ENCODE measurements at places on chromosomes 4 and X.
A peak's percentile ranks its signal among the peaks of the same experiment; 100 is the strongest.

DNA sequence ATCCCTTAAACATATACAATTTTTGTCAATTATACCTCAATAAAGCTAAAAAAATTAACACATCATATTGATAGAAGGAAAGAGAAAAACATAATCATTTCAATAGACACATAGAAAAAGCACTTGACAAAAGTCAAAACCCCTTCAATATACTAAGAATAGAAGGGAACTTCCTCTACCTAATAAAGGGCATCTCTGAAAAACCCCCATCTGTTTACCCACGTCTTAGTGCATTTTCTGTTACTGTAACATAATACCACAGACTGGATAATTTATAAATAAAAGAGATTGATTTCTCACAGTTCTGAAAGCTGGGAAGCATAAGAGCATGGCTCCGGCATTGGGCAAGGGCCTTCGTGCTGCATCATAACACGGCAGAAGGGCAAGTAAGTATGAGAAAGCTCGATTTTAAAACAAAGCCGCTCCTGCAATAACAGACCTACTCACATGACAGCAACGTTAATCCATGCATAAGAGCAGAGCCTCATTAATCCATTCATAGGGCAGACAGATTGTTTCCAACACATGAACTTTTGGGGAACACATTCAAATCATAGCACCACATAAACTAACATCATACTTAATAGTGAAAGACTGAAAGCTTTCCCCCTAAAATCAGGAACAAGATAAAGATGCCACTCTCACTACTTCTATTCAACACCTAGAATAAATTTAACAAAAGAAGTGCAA is 15.7 kb downstream of the STEEP1 start:
- DNase-seq: peak; percentile 2

GRCh38 chr4:184238072-184238745 is 20.5 kb upstream of the ENPP6 start:
- DNase-seq: no peak

- no peak for DNase-seq
Measured at GRCh38 chr4:122842392-122842791, 15.8 kb downstream of the FGF2 start.

GRCh38 chrX:78106651-78106986 is 2.6 kb downstream of the PGK1 start:
- no peak for DNase-seq

GRCh38 chrX:113594123-113594841 is 753.7 kb upstream of the AMOT start:
- no peak for DNase-seq

DNA sequence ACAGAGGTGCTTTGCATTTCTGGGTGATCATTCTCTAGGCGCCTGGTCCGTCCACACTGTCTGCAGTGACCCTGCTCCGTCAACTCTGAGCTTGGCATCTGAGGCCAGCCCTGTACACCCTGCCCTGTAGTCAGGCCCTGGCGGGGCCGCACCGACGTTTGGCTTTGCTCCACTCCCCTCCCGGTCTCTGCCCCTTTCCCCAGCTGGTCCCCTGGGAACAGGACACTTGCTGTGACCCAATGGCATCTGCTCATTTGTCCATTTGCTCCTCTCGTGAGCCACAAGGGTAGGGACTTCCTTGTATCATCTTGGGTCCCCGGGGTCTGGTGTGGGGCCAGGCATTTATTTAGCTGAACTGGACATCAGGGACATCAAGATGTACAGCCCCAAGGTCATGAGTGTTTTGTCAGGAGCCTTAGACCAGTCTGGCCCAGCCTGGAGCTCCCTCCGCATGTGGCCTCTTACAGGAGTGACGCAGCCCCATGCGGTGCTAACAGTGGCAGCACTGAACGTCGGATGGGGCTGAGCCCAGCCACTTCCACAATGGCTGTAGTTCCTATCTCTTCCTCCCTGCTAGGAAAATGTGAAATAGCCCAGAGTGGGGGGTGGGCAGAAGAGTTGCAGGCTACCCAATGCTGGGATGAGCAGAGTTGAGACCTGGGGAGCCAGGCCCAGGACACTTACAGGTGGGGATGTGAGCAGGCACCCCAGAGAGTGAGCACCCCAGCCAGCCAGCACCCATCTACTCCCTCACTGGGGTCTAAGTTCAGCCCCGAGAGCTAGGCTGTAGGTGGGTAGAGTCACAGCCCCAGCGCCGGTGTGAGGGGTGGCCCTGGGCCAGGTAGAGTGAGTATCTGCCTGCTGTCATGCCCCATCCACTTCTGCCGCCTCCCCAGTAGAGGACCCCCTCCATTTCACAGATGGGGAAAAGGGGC is 2.0 kb upstream of the SH3BP2 start:
- DNase-seq: no peak

GRCh38 chr4:61934198-61934597 is 734.1 kb downstream of the ADGRL3 start:
- no peak for DNase-seq

GRCh38 chr4:174553828-174554227 is 31.5 kb upstream of the HPGD start:
- no peak for DNase-seq

DNA sequence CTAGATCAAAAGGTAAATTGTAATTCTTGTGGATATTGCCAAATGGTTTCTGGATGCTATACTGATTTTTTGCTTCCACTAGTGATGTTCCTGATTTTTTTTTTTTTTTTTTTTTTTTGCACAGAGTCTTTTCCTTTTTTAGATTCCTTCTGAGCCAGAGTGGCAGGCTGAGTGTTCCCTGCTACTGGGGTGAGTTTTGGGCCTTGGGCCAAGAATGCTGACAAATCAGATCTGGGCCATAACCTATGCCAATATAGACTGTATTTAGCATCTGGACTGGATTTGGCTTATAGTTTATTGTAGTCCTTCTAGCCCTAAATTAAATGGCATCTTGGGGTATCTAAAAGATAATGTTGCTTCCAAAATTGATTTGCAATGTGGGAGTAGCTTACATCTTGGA is 52.8 kb downstream of the REPS2 start:
- peak; percentile 11 for DNase-seq

DNA sequence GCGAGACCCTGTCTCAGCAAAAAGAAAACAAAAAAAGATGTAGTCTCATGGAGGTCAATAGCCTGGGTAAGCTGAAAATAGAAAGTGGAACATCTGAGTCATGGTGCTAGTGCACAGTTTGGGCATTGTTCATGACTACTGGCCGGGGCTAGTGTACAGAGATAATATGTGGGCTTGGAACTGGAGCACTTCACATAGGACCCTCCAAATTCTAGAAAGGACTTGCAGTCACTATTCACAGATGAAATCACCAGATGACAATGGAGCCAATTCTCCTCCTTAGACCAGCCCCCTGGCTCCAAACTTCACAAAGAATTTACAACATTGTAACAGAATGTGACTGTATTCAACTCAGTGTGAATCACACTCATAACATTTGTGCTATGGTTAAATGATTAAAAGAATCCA is 367.8 kb upstream of the SLC7A11 start:
- DNase-seq: peak; percentile 89

- DNase-seq: no peak
Measured at GRCh38 chr4:1247864-1248244, 1.1 kb downstream of the CTBP1 start.

DNA sequence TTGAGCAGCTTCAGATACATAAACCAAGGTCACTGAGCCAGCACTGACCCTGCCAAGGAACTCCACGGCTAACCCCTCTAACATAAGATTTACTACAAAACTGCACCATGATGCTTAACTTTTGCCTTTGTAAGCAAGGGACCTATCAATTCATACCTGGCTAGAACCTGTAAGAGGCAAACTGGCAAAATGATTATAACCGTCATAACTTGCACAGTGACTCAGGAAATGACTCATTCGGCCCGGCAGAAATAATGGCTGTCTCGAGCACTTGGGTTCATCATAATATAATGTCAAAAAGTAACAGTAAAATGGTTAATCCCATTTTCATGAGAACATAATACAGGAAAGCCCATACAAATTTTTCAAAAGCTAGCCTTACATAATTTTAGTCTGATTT is 17.2 kb downstream of the RASGEF1B start:
- no peak for DNase-seq

GRCh38 chr4:41586675-41587225 is 48.8 kb downstream of the LIMCH1 start:
- DNase-seq: no peak

- DNase-seq: no peak
Measured at GRCh38 chrX:44156726-44157125, 183.5 kb upstream of the NDP start.

DNA sequence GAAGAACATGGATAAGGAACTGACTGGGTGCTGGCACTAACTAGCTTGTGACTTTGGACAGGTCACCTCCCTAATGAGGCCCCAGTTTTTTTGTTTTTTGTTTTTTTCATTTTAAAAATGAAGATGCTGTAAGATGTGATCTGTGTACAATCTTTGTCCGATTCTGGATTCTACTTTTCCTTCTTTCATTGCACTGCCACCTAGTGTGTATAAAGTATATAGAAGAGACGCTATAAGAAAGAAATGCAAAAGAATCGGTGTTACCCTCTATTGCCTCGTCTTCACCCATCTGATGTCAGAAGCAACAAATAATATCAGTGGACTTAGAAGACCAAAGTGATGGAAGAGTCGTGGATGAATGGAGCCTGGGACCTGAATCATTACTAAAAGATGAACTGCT is 58.6 kb upstream of the P2RY10 start:
- DNase-seq: peak; percentile 2

GRCh38 chr4:99998062-99998867 is 48.2 kb upstream of the H2AZ1 start:
- peak; percentile 54 for DNase-seq

GRCh38 chrX:16718824-16719333 is 533 bp upstream of the SYAP1 start:
- no peak for DNase-seq

DNA sequence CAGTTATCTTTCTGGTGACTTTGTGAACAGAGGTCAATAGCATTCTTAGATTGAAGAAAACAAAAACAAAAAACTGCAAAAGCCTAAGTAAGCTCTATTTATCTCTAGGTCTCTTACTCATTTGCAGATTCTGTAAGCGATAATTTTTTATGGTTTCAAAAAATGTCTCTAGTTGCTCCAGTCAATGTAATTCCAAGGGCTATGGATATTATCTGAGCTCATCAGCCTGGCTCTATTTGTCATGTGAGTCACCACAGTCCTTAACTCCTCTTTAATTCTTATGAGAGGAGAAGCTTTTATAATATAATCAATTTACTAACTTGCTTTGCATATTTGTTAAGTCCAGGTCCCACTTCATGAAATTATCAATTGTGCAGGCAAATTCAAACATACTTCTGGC is 79.1 kb downstream of the NPFFR2 start:
- no peak for DNase-seq

GRCh38 chr4:1321486-1321885 is 25.5 kb upstream of the UVSSA start:
- DNase-seq: no peak

GRCh38 chrX:150680974-150681373 is 12.2 kb upstream of the MTMR1 start:
- DNase-seq: peak; percentile 59

GRCh38 chrX:135890087-135890585 is 3.1 kb downstream of the CT45A10 start:
- DNase-seq: no peak

GRCh38 chrX:110665223-110666002 is 130.2 kb downstream of the CHRDL1 start:
- peak; percentile 43 for DNase-seq

DNA sequence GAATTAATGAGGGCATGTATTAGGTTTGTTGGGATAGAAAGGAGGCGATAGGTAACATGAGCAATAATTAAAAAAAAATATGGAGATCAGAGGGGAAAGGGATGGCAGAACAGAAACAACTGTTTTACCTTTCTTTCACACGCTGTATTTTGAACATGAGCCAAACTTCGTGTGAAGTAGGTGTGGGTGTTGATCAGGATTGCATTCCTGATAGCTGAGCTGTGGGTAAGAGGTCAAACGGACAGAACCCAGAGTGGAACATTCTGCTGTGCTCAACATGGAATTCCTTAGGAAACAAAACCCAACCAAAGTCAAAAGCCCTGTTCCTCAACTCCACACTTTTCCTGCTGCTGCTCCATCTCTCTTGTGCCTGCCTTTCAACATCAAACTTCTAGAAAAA is 162.5 kb upstream of the CASK start:
- peak; percentile 21 for DNase-seq

DNA sequence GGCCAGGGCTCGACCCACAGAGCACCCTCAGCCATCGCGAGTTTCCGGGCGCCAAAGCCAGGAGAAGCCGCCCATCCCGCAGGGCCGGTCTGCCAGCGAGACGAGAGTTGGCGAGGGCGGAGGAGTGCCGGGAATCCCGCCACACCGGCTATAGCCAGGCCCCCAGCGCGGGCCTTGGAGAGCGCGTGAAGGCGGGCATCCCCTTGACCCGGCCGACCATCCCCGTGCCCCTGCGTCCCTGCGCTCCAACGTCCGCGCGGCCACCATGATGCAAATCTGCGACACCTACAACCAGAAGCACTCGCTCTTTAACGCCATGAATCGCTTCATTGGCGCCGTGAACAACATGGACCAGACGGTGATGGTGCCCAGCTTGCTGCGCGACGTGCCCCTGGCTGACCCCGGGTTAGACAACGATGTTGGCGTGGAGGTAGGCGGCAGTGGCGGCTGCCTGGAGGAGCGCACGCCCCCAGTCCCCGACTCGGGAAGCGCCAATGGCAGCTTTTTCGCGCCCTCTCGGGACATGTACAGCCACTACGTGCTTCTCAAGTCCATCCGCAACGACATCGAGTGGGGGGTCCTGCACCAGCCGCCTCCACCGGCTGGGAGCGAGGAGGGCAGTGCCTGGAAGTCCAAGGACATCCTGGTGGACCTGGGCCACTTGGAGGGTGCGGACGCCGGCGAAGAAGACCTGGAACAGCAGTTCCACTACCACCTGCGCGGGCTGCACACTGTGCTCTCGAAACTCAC is 3.6 kb downstream of the MID1IP1 start:
- peak; percentile 56 for DNase-seq

DNA sequence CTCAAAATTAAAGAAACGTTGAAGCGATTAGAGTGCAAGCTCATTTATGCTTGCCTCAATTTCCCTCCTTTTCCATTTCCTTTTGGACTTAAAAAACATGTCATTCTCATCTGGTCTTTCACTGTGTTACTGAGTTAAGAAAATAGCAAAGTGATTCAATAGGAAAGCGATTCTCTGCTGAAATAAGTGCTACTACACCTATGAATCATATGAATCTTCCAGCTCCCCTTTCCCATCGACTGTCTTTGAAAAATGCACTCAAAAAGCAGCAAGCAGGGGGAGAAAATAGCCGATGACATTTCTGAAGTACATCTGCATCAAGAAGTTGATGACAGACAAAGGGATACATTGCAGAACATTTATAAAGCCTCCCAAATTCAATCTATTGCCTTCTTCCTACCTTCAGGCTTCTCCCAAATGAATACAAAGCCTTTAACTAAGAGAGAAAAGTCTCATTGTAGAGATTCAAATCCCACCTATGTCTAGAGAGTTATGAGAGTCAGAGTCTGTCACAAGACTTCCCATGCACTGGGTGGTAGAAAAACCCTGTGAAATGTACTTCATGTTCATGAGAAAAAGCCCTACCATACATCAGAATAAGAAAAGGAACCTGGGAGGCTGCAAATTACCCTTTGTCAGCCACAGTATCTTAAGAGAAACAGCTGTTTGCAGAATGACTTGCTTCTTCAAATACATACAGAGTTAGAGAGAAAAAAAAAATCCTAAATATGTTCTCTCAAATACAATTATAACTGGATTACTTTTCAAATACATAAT is 78.9 kb downstream of the MBNL3 start:
- no peak for DNase-seq
